ENCODE measurements at places on chromosomes 7 and 10. TPM values are rescaled to one million over a fixed set of nuclear protein-coding genes. Genes with fewer than 3 reads are reported as not detected.

DNA sequence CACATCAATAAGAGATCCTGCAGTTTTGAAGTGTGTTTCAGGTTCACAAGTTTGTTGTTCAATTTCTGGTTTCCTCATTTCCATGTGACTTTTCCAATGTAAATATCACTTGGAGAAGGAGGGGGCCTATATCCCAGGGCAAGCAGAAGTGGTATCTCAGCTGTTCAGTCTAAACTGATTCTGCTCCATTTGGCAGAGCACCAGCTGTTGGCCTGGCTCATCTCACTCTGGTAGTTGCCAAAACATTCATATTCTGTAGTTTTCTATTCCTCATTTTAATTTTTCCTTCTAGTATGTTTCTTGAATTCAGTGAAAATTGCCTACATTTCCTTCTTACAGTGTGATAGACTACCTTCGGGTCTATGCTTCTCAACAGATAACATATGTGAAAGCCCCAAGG lies 101.8 kb upstream of the TAC1 start:
- no peak for DNase-seq

- no peak for DNase-seq
Measured at GRCh38 chr7:28988810-28989209, 30.7 kb upstream of the TRIL start.

DNA sequence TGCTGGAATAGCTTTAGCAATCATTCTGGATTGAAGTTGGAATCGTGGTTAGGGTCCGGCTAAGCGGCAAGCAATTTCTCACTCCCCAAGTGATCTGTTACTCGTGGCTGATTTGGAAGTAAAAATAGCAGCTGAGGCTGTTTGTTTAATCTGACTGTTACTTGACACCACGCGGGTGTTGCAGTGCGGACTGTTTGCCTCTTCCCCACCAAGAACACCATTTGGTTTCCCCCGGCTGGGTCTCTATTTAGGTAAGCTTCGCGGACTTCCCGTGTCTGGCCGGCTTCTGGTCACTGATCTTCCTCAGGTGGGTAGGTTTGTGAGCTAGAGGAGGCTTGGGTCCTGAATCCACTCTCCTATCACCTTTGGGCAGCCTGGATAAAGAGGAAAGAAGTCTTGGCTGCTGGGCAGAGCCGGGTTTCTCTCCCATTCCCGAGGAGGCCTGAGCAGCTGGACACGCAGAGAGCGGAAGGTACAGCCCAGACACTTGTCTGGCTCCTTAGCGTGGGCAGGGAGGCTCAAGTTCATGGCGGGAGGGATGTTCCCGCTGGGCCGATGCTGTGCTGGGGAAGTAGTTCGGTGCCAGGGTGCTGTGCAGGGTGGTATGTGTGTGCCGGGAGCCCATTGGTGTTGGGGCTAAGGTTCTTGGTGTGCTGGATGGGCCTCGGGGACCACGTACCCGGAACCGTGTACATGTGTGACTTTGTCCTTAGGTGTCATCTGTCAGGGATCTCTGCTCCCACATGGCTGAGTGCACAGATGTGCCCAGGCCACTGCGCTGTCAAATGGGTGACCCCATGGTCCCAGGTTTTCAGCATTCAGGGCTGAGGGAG lies at the start of gene C10orf71:
Gene C10orf71, plus strand, starts transcription at position 188 of the 833 bp plus-strand sequence. CDS start 23,376 bp downstream, outside the sequence.
- DNase-seq, result no peak

TWIST1 gene
- total RNA-seq, result not detected

- peak; percentile 22 for DNase-seq
Measured at GRCh38 chr7:142910031-142910433, 23.5 kb downstream of the TRPV5 start.

FFAR4 gene
- total RNA-seq, result 2.7 TPM

DNA sequence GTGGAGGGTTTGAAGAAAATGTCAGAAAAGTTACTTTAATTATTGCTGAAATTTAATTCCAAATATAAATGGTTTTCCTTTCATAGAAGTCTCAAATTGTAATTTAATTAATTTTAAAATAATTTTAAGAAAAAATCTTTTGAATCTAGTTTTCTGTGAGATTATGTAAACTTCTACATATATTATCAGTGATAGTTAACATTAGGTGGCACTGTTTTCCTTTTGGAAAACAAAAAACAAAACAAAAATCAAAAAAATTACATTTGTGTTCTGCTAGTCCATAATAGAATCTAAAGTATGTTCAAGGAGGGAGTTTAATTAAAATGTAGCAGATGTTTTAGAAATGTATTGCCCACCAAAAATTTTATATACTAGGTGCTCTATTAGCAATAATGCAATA lies 1456.7 kb downstream of the REEP3 start:
- no peak for DNase-seq

GRCh38 chr10:89632824-89633223 lies 12.2 kb downstream of the PANK1 start:
- DNase-seq, result no peak

GRCh38 chr10:103560886-103561285 lies 67.4 kb downstream of the NEURL1 start:
- DNase-seq, result no peak

DNA sequence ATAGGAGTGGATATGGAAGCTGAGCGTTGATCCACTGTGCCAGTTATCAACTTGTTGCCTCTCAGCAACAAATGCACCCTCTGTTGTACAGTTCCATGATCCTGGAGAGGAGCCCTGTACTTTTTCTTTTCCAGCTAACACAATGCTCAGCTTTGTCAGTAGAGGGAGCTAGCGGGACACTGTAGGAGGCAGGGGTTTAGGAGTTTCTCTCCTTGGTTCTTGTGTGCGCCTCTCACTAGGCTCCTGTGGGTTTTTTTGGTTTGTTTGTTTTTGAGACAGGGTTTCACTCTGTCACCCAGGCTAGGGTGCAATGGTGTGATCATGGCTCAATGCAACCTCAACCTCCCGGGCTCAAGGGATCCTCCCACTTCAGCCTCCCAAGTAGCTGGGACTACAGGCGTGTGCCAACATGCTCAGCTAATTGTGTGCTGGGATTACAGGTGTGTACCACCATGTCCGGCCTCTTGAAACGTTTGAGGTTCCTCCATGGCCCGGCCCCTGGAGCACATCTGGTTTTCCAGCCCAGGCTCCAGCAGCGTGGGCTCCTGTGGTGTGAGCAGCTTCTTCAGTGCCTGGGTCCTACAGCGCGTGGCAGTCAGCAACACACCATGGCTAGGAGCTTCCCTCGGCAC lies 12.0 kb upstream of the MARVELD1 start:
- peak; percentile 77 for DNase-seq

AKR1B1 gene
- 58.6 TPM for total RNA-seq

DNA sequence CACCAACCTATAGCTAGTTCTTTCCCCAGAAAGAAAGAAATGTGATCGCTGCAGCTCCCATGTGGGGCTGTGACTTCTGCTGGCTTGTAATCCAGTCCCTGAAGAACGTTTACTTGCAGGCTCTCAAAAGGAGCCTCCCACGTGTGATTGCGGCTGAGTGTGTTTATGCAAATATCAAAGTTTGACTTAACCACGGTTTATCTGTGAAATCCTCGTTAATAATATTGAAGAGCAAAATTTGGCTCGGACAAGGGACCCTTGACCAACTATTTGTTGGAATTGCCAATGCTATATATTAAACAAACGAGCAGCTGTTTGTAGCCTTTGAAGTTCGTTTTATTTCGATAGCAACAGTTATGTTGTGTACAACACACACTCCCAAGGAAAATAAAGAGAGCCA lies 470.1 kb upstream of the NRP1 start:
- no peak for DNase-seq

EPO gene
- 1.1 TPM for total RNA-seq

CLCN1 gene
- total RNA-seq, result 1.9 TPM

DNA sequence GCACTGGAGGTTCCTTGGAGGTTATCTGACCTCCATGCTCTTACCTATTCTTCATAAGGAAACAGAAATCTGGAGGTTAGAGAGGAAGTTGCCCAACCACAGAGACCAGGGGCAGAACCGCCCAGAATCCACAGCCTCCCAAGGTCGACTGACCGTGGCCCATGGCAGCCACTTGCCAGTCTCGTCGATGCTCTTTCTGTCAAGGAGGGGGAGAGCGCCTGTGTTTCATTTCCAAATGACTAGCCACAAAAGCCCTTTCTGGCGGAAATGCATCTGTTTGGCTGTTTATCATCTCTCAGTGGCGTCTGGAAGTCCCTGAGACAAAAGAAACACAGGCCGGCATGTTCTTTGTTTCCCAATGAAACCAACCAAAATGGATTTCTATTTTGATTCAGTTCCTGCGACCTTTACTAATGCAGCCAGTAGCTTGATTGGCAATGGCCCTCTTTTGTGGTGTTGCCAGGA lies 2.9 kb downstream of the RAMP3 start:
- no peak for DNase-seq

- no peak for DNase-seq
Measured at GRCh38 chr7:32089256-32089655, 19.0 kb upstream of the PDE1C start.

TMEM26 gene
- not detected for total RNA-seq

- DNase-seq, result no peak
Measured at GRCh38 chr7:149882248-149883047, 8.7 kb downstream of the ATP6V0E2 start.

ZMIZ2 gene
- total RNA-seq, result 69.0 TPM

GRCh38 chr10:98028168-98028770 lies 2.2 kb downstream of the CRTAC1 start:
- DNase-seq, result no peak

- DNase-seq, result no peak
Measured at GRCh38 chr10:11256896-11257295, 239.2 kb downstream of the CELF2 start.

- DNase-seq, result no peak
Measured at GRCh38 chr7:18468795-18469194, 26.8 kb upstream of the HDAC9 start.

- no peak for DNase-seq
Measured at GRCh38 chr7:114943953-114944744, 22.3 kb downstream of the MDFIC start.

DNA sequence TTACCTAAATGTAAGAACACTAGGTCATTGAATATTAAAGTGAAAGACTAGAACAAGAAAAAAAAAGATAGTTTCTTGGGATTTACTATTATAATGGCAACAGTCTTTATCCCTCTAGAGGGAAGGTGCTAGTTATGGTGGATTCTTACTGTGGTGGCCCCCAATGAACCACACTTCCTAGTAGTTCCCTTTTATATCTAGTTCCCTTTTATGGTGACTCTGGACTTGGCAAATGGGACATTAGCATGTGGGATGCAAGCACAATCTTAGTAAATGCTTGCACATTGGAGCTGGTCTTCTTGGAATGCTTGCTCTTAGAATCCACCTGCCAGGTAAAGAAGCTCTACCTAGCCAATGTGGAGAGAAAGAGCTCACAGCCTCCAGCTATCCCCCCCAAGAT lies 430.2 kb downstream of the LRMDA start:
- no peak for DNase-seq

DNA sequence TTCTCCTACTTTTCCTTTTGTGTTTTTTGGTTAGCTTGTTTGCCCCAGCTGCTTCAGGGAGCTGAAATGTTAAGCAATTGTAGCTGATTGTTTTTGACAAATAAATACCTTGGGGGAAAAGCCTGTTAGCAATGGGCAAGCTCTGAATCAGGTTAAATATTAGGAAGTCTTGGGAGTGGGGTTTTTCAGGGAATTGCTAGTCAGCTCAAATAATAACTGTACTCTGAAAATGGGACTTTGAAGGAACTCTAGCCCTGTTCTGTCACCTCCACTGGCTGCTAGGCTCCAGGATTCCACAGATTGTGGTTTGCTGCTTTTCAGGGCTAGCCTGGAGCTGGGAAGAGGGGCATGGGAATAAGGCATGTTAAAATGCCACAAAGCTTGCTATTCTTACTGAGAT lies 39.5 kb downstream of the ADK start:
- no peak for DNase-seq

Measured in Caco-2 (cell line).